ENCODE measurements at places on chromosomes 4 and X. TPM values are rescaled to one million over a fixed set of nuclear protein-coding genes. Genes with fewer than 3 reads are reported as not detected.

The SUPT20HL1 gene
- total RNA-seq, result not detected

The MTNR1A gene
- not detected for total RNA-seq

The MAGEA11 gene
- total RNA-seq, result not detected

The TRAM1L1 gene
- 4.3 TPM for total RNA-seq

The TNIP3 gene
- total RNA-seq, result 0.59 TPM

The ADH7 gene
- total RNA-seq, result not detected

The C4orf46 gene
- total RNA-seq, result 12.7 TPM

The AMBN gene
- not detected for total RNA-seq
